ENCODE measurements at places on chromosomes 11 and 22. TPM values are rescaled to one million over a fixed set of nuclear protein-coding genes. Genes with fewer than 3 reads are reported as not detected.

The ARHGAP8 gene
- total RNA-seq = 2.9 TPM

The POU2AF3 gene
- not detected for total RNA-seq

The CENPM gene
- 45.4 TPM for total RNA-seq

The API5 gene
- 101 TPM for total RNA-seq

The TUT1 gene
- total RNA-seq = 38.2 TPM

The MAP6 gene
- not detected for total RNA-seq

The GTSE1 gene
- total RNA-seq = 64.9 TPM

The ZP1 gene
- total RNA-seq = 0.60 TPM

The CD248 gene
- 85.5 TPM for total RNA-seq

The NXPE1 gene
- total RNA-seq = not detected

The CNIH2 gene
- total RNA-seq = 2.1 TPM

The PATL1 gene
- 52.9 TPM for total RNA-seq

The NR1H3 gene
- 11.7 TPM for total RNA-seq

The GAL3ST1 gene
- total RNA-seq = 0.44 TPM

The RNF26 gene
- total RNA-seq = 32.2 TPM

The RAC2 gene
- total RNA-seq = 963 TPM

The OTUB1 gene
- 86.0 TPM for total RNA-seq

The P2RX3 gene
- not detected for total RNA-seq

The OR52A1 gene
- not detected for total RNA-seq

The CATSPERZ gene
- not detected for total RNA-seq

The RIC3 gene
- total RNA-seq = 18.7 TPM

The OTOG gene
- total RNA-seq = not detected

The DSCAML1 gene
- total RNA-seq = 1.4 TPM

The TRIM29 gene
- not detected for total RNA-seq

The GPHA2 gene
- not detected for total RNA-seq

The OLFML1 gene
- total RNA-seq = not detected

The BDNF gene
- total RNA-seq = not detected

The KRTAP5-10 gene
- not detected for total RNA-seq

The OR51E1 gene
- not detected for total RNA-seq

The CEND1 gene
- 0.37 TPM for total RNA-seq

The EMID1 gene
- not detected for total RNA-seq

The NXPE2 gene
- not detected for total RNA-seq

The MPZL2 gene
- 8.2 TPM for total RNA-seq

The DRD4 gene
- total RNA-seq = 0.72 TPM

The LARGE2 gene
- total RNA-seq = 2.7 TPM

The POLR3H gene
- 29.8 TPM for total RNA-seq

The TTC28 gene
- total RNA-seq = 0.71 TPM

The GDPD4 gene
- not detected for total RNA-seq

The HEPN1 gene
- not detected for total RNA-seq

The MGAT3 gene
- 7.2 TPM for total RNA-seq

The SLC6A5 gene
- total RNA-seq = not detected

The ART1 gene
- not detected for total RNA-seq

The LRRC10B gene
- not detected for total RNA-seq

The C22orf42 gene
- not detected for total RNA-seq

The SLC35E4 gene
- total RNA-seq = 2.4 TPM

The FBLN1 gene
- total RNA-seq = not detected

The FGF3 gene
- total RNA-seq = not detected

The GLB1L2 gene
- 1.6 TPM for total RNA-seq

The CASP4 gene
- 111 TPM for total RNA-seq

The CYP2D6 gene
- 4.4 TPM for total RNA-seq

The OVOL1 gene
- 0.14 TPM for total RNA-seq

The OR51T1 gene
- total RNA-seq = not detected

The PTPN5 gene
- not detected for total RNA-seq

The MADD gene
- 113 TPM for total RNA-seq

The ABTB2 gene
- 0.97 TPM for total RNA-seq

The POU2AF1 gene
- 2.1 TPM for total RNA-seq

The OR5AL1 gene
- total RNA-seq = not detected
